Hepatic stellate cell (primary cell): ENCODE measurements at places on chromosomes 5 and 9.

DNA sequence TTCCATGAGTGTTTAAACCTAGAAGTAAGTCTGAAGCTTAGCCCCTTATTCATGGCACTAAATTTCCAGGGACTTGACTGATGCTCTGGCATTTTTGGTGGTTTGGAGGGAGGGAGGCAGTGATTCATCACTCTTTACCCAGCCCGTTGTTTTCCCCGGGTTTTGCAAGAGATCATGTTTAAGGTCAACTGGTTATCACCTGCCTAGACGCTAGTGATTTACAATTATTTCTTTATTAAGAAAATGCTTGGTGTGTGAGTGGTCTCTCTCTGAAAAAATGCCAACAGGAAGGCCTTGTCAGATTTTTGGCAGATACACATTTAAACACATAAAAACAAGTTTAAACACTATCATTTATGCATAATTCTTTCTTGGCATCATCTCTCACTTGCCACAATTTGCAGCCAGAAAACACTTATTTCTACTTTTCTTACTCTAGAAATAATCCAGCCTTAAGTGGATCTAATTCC is 737.9 kb upstream of the ZNF608 start:
- peak; percentile 8 for DNase-seq

- DNase-seq: peak; percentile 68
Observed at GRCh38 chr9:134066913-134067851, 644 bp downstream of the BRD3 start.

DNA sequence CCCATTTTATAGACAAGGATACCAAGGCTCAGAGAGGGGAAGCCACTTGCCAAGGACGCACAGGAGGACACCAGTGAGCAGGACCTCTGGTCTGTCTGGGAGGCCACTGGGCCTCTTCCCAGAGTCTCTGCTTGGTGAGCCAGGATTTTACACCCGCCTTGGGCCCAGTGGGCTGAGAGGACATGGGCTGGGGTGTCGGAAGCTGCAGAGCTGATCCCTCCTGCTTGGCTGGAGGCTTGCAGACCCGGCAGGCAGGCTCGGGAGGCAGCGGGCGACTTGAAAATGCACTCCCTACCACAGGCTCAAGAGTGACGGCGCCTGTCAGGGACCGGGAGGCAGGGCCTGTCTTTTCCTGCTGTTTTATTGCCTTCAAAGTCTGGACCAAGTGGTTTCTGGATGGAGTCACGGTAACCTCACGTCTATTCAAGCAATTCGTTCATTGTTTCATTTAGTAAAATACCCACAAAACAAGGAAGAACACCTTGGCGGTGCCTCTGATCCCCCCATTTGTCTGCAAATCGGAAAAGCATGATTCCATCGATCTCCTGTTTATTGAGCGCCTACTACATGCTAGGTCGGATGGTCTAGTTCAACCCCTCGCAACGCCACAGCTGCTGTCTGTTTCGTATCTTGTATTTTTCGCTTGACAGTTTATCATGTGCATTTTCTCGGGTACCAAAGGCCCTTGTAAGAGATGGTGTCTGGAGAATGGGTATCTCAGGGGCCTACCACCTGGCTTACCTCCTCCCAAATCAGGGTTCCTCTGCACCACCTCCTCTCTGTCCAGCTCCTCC is 108.1 kb upstream of the IER5L start:
- DNase-seq: no peak

DNA sequence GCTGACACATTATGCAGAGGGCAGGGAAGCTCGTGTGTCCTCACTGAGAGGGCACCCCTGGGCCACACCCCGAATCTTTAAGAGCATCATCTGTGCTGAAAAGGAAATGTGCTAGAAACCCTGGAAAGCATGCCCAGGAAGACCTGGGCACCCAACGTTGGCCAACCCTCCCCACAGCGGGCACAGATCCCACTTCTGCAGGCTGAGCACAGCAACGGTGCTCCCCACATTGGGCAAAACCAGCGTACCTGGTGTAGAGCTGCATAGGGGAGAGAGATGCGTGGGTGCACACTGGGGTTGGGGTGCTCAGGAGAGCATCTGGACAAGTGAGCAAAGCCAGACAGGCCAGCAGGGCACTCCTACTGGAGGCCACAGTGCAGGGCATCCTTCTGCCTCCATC is 32.6 kb downstream of the ROR2 start:
- no peak for DNase-seq

GRCh38 chr9:110178281-110178680 is 29.7 kb downstream of the C9orf152 start:
- no peak for DNase-seq

- no peak for DNase-seq
Observed at GRCh38 chr9:135951889-135952663, 9.1 kb downstream of the UBAC1 start.

DNA sequence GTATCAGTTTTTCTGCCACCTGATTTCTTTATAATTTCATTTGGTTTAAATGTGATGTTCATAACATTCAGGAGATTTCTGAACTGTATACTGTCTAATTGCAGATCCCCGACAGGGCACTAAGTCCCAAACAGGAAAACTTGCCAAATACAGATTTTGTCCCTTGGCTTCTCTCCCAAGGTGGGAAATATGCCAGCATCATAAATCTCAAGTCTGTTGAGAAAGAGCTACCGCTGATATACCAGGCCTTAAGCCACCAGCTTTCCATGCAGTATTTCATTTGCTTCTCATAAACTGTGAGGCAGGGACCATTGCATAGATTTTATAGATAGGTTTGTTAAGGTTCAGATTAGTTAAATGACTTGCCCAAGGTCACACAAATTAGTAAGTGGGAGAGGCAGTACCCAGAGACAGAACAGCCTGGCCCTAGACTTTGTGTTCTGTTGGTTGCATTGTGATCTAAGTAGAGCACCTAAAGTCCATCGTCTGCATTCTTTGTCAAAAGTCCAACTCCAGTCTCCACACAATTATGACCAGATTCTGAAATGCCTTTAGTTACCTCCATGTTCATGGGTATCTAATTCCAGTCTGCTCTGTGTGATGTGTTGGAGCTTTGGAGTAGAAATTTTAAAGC is 16.2 kb downstream of the GPR21 start:
- no peak for DNase-seq

- DNase-seq: no peak
Observed at GRCh38 chr9:122835313-122835731, 6.9 kb upstream of the PDCL start.

GRCh38 chr9:86321373-86321772 is 32.8 kb downstream of the TUT7 start:
- no peak for DNase-seq

DNA sequence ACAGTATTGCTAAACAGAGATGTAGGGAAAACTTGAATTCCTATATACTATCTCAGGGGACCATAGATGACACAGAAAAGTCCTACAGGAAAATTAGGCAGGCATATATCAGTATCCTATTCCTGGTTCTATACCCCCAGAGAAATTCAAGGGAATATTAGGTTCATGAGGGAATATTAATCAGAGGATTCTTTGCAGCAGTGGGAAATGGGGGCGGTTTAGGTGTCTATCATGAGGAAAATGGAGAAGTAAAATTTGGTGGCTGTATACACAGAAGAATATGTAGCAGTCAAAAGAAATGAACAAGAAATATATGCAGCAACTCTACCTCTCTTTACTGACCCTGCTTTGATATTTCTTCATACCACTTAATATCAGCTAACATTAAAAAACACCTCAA is 20.0 kb downstream of the SPTLC1 start:
- no peak for DNase-seq

- DNase-seq: no peak
Observed at GRCh38 chr5:6681682-6682081, 31.6 kb upstream of the TENT4A start.

DNA sequence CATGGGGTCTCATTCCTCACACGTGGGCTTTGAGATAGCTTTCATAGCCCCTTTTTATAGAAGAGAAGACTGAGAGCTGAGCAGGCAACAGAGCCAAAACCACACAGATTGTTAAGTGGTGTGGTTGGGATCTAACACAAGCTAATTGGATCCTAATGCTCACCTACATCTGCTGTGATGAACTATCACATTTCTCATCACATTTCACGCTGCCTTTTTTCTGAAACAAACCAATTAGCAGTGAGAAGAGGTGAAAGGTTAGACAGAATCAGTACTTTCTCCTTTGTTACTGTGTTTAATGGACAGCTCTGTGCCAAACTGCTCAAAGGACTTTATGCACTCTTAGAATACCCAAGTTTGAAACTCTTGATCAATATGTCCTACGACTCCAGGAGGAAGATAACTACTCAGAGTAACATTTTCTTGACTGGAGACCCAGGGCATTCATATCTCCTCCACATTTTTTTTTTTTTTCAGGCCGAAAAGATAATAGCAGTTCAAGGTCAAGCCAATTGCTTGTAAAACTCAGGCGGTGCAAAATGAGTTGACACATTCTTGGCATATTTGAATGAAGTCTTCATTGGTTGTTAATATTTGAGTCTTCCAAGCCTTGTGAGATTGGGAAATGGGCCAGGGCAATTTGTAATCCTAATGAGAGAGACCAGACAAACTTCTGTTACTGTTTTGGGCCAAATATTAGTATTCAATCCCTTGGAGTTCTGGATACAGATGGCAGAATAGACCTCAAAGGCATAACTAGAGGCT is 138.4 kb downstream of the KCTD16 start:
- DNase-seq: no peak

DNA sequence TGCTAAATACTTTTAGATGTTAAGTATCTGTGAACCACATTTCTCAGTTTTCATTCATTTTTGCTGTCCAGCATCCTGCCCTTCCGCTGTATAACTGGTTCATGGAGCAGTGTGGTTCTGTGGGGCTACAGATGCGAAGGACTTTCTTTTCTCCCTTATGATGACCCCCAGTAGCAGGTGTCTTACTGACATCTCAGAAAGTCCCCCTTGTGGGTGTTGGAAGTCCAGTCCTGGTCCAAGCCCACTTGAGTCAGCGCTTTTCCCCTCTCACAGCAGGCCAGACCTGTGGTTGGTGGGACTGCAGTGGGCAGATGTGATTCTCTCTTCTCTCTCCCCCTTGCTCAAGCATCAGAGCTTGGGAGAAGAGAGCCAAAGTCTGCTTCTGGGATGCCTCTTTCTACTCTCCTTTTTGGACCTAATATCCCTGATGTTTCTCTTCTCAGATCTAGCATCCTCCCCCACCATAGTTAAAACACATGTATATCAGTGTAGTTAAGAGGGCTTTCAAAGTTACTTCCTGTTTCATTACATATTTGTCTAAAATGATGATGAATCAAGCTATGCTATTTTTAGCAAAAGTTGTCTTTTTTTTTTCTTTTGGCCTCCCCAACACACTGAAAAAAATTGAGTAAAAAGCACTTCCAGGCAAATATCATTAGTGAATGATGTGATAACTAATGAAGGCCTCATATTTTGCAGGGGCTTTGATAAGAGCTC is 119.5 kb upstream of the ZNF618 start:
- DNase-seq: no peak

- no peak for DNase-seq
Observed at GRCh38 chr5:82151662-82152061, 126.5 kb downstream of the RPS23 start.

DNA sequence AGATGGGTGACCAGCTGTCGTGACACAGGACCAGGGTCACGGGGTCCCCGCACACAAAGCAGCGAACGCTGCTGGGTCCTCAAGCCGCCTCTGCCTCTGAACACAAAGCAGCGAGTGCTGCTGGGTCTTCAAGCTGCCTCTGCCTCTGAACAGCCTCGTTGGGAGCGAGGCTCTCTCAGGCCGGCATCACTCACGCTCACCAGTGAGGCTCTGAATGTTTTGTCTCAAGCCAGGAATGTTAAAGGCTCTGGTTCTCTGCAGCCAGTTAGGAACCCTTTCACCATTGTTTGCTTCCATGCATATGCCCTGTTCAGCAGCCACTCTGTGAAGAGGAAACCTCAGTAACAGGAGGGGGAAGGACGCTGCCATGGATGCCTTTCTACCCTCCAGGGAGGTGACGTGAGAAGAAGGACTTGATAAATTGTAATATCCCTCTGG is 82.7 kb upstream of the TAF11L2 start:
- no peak for DNase-seq

DNA sequence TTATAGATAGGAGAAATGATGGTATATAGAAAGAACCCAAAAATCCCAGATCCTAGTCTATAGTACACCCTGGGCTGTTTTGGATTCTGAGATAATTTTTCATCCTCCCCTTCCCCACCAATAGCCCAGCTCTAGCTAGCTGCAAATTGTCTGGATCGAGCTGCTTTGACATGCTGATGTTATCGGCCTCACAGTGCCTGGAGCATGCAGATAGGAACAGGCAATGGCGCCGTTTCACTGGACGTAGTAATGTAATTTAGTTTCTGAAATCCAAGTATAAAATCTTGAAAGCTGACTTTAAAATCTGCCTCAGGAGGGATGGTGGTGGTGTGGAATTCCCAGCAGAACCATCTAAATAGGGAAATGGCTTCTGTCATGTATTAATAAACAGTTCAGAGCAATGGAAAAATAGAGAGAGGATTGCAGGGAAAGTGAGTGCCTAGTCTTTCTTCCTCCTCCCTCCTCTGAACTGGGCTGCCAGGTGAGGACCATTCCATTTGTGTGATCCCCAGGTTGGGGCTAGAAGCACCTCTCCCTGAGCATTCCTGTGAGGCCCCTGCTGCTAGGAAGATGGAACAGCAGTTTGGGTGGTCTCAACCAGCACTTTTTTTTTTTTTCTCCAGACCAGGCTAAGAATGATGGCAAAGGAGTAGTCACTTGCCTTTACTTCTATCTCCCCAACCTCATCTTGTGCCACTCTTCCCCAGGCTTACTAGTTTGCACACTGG is 31.9 kb downstream of the FAM219A start:
- DNase-seq: no peak

DNA sequence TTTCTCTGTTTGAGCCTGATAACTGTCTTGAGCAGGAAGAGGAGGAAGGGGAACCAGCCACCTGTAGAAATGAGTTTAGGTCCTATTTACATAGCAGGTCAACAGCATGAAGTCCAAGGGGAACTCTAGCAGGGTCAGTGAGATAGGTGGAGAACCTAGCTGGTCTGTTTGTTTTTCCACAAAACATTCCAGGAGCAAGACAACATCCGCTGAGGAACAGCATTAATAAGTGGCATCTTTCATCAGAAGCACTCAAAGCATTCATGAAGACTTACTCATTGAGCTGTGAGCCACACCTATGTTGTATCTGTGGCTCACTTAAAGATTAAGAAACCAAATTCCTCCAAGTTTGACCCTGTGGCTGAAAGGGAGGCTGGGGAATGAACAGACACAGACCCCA is 115.9 kb downstream of the ACTBL2 start:
- no peak for DNase-seq

DNA sequence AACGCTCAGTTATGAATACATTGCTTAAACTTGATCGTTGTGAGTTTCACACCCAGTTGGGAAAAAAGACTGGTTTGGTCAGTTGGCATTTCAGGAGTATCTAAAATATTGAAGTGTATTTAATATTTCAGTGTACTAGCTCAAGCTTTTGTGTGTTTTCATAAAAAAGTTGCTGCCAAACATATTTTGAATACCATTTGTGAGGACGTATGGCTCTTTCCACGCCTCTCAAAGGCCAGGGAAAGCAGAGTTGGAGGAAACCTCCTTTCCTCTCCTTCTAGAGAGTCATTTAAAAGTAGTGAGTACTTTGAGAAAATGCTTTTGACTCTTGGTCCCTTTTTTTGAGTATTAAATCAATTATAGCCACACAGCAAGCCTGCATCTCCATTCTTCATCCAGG is 43.2 kb upstream of the ANKRD33B start:
- DNase-seq: peak; percentile 59
